ENCODE measurements at places on chromosomes 12 and 14. TPM values are rescaled to one million over a fixed set of nuclear protein-coding genes. Genes with fewer than 3 reads are reported as not detected.

The PLEKHA5 gene
- total RNA-seq = 40.7 TPM

The VDR gene
- total RNA-seq = 5.0 TPM

The NEK9 gene
- 51.3 TPM for total RNA-seq

The TMED8 gene
- total RNA-seq = 14.5 TPM

The ANP32D gene
- total RNA-seq = not detected

The FGF23 gene
- not detected for total RNA-seq

The DIO3 gene
- not detected for total RNA-seq

The REP15 gene
- total RNA-seq = 3.5 TPM

The CACNA1C gene
- 6.0 TPM for total RNA-seq

The PPM1H gene
- 0.98 TPM for total RNA-seq

The KRT73 gene
- not detected for total RNA-seq

The CISTR gene
- not detected for total RNA-seq

The SBNO1 gene
- total RNA-seq = 70.6 TPM

The CCDC175 gene
- total RNA-seq = not detected

The LRFN5 gene
- 12.1 TPM for total RNA-seq

The HIF1A gene
- total RNA-seq = 553 TPM

The NANOG gene
- total RNA-seq = 0.16 TPM

The RFLNA gene
- total RNA-seq = 1.1 TPM

The STXBP6 gene
- total RNA-seq = 2.7 TPM

The SCNN1A gene
- total RNA-seq = under 0.01 TPM

The PLBD1 gene
- 3.4 TPM for total RNA-seq

The UBC gene
- 1,400 TPM for total RNA-seq

The ZBTB42 gene
- total RNA-seq = 2.5 TPM

The CPNE6 gene
- not detected for total RNA-seq

The AQP2 gene
- not detected for total RNA-seq

The PNMA1 gene
- 44.2 TPM for total RNA-seq

The ACIN1 gene
- 91.8 TPM for total RNA-seq

The CRIP1 gene
- total RNA-seq = 28.4 TPM

The B4GALNT1 gene
- 6.9 TPM for total RNA-seq

The GUCY2C gene
- not detected for total RNA-seq
